ENCODE measurements at places on chromosomes 6 and 20.

DNA sequence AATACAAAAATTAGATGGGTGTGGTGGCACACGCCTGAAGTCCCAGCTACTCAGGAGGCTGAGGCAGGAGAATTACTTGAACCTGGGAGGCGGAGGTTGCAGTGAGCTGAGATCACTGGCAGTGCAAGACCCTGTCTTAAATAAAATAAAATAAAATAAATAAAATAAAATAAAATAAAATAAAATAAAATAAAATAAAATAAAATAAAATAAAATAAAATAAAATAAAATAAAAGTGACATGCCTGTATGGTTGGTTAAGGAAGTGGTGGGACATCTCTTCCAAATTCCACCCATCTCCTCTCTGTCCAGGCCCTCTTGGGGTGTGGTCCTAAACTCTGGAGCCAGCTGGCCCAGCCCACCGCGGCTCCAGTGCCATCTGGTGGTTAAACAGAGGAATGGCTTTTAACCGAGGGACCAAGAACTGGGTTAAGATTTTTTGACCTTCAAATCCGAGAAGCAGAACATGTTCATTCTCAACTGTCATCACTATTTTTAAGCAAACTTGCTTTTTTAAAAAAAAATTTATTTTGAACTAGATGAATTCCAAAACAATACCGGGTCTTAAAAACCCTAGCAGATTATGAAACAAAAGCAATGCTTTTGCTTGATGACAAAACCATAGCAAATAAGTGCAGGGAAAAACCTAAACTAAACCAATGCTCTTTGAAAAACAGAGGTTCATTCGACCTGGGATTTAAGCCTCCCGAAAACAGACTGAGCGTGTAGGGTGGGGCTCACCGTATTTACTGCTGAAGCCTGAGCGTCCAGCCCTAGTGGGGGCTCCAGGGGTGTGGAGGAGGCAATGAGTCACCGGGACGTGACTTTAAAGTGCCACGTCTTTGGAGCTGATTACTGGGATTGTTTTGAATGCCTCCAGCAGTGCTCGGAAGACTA, 68.8 kb downstream of the CDC5L start:
- peak; percentile 14 for DNase-seq

DNA sequence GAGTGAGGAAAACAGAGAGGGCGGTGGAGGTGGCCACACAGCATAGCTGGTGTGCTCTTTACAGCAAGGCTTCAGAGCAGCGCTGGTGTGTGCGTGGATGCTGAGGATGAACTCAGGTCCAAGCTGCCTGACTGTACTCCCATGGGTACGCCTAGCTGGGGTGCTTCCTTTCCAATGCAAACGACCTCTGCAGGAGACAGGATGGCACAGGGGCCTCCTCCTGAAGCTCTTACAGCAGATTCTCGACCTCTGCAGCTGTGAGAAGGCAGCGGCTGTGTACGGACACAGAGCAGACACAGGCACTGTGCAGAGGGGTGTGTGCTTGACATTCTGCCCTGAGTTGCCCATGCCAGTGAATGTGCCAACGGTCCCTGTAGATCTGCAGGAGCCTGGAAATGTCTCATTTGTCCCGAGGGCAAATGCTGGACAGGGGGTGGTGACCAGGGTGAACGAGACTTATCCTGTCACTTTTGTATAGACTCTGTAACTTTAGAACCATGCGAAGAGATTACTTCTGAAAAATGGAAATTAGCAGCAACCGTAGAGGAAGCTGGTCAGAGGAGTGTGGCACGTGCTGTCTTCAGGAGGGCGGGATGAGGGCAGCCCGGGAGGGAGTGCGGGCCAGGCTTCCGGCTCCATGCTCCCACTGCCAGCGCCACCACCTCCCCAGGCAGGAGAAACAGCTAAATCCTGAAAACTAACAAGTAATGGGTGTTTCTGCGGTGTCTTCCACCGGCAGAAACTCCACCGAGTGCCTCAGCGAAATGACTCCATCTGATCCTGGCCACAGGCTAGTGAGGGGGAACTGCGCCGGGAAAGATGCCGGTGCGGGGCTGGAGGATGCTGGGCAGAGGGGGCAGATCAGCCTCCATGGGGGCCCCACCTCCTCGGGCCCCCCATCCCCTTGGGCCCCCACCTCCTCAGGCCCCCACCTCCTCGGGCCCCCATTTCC, 120.9 kb upstream of the RPS6KA2 start:
- DNase-seq: no peak

- no peak for DNase-seq
These were observed 107.3 kb downstream of the SYCP2 start for GRCh38 chr20:59825944-59826759.

- DNase-seq: no peak
These were observed 54.4 kb downstream of the PCNA start for GRCh38 chr20:5065166-5065878.

DNA sequence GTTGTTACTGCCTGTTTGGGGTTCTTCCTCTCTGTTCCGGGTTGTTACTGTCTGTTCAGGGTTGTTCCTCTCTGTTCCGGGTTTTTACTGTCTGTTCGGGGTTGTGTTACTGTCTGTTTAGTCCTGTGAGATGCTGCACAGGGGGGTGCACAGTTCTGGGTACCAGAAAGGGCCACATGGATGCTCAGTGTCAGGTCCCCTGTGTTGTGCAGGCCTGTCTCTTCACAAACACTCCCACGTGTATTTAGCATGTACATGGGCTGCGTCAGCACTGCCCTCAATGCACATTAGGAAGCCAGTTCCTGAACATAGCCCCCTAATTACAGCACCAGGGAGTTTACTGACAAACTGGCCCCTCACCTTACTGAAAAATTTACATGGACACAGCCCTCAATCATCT, 118.5 kb downstream of the DLL1 start:
- DNase-seq: no peak

DNA sequence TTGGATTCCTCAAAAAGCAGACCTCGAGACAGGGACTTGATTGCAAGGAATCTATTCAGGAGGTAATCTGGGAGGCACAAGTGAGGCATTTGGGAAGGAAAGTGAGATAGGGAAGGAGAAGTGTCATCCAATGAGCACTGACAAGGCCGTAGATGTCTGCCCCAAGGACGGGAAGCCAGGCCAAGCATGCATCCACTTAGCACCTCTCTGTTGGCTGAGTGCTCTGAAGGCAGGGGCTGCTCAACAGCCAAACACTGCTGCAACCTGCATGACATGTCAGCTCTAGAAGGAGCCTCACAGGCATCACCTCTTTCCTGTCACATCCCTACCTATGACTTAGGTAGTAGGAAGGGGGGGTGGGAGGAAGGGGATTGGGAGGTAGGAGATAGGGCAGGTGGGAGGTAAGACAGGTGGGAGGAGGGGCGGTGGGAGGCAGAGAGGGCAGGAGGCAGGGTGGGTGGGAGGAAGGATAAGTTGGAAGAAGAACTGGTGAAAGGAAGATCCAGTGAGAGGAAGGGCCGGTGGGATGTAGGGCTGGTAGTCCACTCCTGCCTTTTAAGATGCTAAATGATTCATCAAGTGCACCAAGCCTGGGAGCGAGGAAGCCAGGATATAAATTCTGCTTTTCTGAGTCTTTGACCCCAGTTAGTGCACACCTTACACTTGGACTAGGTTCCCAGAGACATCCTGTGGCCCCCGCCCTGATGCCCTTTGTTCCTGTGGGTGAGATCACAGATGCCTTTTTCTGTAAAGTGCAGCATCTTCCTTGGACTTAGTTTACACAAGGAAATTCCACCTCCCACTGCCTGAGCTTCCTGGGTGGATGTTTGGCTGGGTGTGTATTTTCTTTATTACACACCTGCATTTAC, 83.8 kb upstream of the NXT1 start:
- no peak for DNase-seq

GRCh38 chr6:5089481-5090438, 4.6 kb downstream of the PPP1R3G start:
- no peak for DNase-seq

DNA sequence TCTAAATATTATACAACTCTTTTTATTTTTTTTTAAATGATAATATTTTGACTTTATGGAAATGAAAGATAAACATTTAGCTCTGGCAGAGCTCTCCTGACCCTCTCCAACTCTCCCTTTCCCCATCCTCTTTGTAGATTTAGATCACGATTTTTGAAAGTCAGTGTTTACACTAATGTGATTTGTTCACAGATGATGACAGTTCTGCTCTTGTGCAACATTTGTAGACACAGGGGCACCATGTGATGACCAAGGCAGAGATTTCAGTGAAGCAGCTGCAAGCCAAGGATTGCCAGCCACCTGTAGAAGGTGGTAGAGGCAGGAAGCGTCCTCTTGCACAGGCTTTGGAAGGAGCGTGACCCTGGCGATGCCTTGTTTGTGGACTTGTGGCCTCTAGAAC, 483.2 kb downstream of the QKI start:
- DNase-seq: no peak

DNA sequence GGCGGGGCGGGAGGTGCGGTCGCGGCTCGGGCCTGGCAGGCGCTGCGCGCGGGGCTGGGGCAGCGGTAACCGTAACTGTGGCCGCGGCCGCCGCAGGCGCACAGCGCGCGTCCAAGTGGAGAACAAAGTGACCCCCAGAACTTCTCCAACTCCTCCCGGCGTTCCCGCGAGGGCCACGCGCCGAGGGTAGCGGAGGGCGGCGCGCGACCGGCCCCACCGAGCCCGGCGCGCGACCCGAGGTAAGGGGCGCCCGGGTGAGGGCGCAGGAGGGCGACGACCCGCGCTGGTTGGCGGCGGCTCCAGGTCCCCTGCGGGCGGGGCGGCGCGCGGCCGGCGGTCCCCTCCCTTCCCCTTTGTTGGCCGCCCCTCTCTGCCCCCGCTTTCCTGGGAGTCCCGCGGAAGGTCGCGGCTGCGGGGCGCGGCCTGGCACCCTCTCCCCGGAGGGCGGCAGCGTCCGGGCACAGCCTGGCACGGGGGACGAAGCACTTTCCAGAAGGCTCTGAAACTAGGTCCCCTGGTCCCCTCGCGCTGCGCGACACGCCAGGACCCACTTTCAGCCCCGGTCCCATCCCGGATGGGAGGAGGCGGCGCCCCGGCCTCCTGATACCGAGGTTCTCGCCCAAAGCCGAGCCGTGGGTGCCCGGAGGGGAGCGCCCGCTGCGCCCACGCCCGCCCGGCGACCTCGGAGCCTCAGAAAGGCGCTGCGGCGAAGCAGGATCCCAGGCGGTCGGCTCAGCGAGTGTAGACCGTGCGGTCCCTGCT, at the start of gene TIAM2:
Gene TIAM2 (plus strand): TSS at position 62 of the 762 bp plus-strand sequence. CDS start 133,909 bp downstream, outside the sequence.
- peak; percentile 17 for DNase-seq

GRCh38 chr6:16430391-16431089, 192.2 kb downstream of the GMPR start:
- DNase-seq: no peak

Measured in stimulated activated CD4-positive, alpha-beta T cell treated with anti-CD3 and anti-CD28 coated beads, Interleukin-1b, Interleukin-23, amount 100 ng/mL, for 1 hour (primary cell).